ENCODE measurements at places on chromosomes 1 and 21.

- peak; percentile 20 for DNase-seq
These were observed 9.2 kb upstream of the TNFRSF8 start for GRCh38 chr1:12053752-12054548.

DNA sequence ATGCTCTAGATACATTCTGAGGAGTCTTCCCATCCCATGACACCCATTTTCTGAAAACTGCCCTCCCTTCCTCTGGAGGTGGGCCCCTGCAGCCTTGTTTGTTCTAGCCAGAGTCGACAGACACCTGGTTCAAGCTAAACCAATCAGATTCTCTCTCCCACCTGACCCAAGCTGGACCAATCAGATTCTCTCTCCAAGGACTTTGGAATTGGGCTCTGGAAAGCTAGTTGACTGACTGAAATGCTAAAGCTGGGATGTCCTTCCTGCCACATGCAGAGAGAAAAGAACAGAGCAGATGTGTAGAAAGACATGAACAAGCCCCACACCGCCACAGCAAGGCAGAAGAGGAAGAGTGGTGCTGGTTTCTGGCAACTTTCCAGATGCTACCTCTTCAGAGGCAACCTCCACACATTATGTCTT lies 24.6 kb downstream of the ASAP3 start:
- DNase-seq = no peak

GRCh38 chr1:93631626-93632365 lies 49.8 kb downstream of the BCAR3 start:
- no peak for DNase-seq

DNA sequence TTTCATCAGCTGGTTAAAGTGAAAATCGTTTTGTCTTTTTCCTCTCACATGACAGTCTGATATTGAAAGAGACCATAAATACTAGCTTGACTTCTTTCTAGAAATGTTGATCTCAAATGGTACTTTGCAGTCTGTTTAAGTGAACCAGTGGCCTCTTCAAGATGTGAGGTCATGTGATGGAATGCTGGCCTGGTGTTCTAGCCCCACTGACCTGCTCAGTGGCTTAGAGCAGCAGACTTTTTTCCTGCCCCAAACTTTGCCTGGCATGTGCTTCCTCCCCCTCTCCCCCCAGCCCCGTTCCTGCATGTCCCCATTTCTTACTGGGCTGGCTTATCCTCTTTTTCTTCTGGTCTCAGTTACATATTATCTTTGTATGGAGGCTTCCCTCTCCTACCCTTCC lies 34.3 kb downstream of the ZYG11A start:
- no peak for DNase-seq

DNA sequence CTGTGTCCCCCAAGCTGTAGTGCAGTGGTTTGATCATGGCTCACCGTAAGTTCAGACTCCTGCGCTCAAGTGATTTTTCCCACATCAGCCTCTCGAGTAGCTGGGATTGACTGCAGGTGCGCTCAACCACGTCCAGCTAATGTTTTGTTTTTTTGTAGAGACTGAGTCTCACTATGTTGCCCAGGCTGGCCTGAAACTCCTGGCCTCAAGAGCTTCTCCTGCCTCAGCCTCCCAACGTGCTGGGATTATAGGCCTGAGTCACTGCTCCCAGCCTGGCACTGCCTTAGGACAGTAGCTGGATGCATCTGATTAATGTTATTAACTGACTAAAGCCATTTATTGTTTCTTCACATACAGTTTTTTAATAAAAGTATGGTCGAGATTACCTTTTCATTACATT lies 40.2 kb downstream of the RNF11 start:
- DNase-seq = no peak

DNA sequence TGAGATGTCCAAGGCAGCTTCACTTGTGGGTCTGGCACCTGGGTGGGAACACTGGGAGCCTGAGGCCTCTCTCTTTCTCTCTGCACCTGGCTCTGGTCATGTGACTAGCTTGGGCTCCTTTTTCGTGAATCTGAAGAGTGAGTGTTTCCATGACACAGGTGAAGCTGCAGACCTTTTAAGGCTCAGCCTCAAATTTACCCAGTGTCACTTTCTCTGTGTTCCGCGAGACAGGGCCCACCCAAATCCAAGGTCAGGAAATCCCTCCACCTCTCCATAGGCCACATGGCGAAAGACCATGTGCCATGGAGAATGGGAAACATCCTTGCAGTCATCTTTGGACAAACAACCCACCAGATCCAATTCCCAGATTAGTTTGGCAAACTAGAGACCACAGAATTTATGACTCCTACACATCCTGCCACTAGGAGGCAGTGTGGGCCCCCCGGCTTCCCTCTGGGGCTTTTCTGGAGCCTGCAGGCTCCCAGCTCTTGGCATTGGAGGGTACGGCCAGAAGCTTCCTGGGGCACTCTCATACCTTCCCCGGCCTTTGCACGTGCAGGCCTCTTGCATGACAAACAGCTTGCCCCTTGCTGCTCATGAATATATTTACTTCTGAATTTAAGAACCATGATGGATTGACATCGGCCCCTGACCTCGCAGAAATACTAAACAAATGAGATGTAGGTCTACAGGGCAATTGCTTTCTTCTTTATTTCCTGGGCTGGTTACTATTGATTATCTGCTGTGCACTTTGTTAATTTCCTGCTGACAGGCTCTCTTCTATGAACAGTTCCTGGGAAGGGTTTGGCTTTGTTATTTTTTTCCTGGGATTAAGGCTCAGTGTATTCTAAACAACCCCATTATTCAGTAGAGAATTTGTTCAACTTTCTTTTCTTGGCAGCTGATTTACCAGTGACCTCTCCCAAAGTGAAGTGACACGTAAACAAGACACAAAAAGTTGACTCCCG lies 180.7 kb downstream of the KAZN start:
- no peak for DNase-seq

- no peak for DNase-seq
These were observed 1.6 kb downstream of the ELF3 start for GRCh38 chr1:202011994-202012393.

GRCh38 chr1:229554886-229555621 lies 3.5 kb downstream of the ABCB10 start:
- no peak for DNase-seq

GRCh38 chr21:31560479-31560878 lies 99.0 kb upstream of the SOD1 start:
- no peak for DNase-seq

- DNase-seq = no peak
These were observed 142.0 kb downstream of the TRABD2B start for GRCh38 chr1:47855230-47855629.

DNA sequence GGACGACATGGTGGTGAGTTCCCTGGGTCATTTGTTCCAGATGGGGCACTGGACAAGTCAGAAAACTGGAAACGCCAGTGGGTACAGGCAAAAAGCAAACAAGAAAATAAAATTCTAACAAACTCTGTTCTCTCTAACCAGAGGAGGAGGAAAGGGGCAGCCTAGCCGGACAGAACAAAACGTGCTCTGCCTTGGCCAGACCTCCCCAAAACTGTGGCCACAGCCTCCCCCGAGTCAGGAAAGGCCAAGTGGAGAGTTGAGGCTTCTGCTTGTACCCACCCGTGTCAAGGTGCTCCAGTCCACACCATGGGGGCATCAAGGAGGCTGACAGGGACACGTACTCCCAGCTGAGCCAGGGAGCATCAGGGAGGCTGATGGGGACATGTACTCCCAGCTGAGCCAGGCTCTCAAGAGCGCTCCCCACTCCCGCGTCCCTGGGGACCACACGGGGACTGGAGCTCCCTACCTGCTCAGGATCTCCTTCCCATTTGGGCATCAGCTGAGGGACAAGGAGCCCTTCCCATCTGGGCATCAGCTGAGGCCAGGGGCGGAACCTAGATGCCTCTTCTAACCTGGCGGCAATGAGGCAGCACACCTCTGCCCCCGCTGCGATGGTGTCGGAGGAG lies 154.8 kb upstream of the COL6A1 start:
- DNase-seq = no peak

GRCh38 chr21:42190486-42190863 lies 28.5 kb upstream of the ABCG1 start:
- no peak for DNase-seq

- DNase-seq = no peak
These were observed 1.6 kb downstream of the PADI2 start for GRCh38 chr1:17117451-17118265.

DNA sequence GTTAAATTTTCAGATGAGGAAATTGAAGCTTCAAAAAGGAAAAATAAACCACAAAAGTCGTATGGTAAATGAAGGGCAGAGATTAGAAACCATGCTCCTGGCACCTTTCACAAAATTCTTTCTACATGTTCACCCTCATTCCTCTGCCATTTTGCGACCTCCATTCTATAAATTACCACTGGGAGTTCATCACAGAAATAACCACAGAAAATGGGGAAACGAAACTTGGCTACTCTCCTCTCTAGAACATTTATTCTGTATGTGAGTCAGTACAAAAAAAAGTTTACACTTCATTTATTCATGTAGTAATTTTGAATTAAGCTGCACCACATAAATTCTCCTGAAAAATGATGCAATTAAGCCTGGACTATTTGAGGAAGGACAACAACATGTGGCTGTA lies 320.9 kb upstream of the C1orf87 start:
- DNase-seq = no peak

GRCh38 chr1:29473161-29473855 lies 237.0 kb downstream of the PTPRU start:
- DNase-seq = no peak

GRCh38 chr1:32757213-32757895 lies 54.8 kb upstream of the SYNC start:
- DNase-seq = no peak

DNA sequence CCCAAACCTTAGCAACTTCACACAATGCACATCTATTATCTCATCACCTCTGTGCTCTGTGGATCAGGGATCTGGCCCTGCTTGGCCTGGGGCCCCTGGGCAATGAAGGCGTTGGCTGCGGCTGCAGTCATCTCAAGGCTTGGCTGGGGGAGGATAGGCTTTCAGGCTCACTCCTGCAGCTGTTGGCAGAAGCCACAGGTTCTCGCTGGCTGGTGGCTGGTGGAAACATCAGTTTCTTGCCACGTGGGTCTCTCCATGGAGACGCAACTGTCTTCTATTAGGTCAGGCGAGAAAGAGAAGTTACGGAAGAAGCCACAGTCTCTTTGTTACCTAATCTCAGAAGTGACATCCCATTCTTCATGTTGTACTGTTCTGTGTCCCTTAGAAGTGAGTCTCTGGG lies 3.6 kb upstream of the NPPA start:
- DNase-seq = no peak

GRCh38 chr1:232260045-232260444 lies 369.9 kb downstream of the SIPA1L2 start:
- no peak for DNase-seq

DNA sequence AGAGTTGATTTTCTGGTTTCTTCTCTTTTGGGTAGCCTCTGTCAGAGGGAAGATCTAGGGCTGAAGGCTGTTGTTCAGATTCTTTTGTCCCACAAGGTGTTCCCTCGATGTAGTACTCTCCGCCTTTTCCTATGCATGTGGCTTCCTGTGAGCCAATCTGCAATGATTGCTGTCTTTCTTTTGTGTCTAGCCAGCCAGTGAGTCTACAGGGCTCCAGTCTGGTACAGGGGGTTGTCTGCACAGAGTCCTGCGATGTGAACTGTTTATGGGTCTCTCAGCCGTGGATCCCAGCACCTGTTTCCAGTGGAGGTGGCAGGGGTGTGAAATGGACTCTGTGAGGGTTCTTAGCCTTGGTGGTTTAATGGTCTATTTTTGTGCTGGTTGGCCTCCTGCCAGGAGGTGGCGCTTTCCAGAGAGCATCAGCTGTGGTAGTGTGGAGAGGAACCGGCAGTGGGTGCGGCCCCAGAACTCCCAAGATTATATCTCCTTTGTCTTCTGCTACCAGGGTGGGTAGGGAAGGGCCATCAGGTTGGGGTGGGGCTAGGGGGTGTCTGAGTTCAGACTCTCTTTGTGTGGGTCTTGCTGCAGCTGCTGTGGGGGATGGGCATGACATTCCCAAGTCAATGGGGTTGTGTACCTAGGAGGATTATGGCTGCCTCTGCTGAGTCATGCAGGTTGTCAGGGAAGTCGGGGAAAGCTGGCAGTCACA lies 81.3 kb upstream of the C21orf91 start:
- DNase-seq = no peak

GRCh38 chr1:203276408-203276807 lies 28.9 kb upstream of the BTG2 start:
- no peak for DNase-seq

GRCh38 chr1:155173478-155174323 lies at the start of gene TRIM46:
TSS of gene TRIM46 (plus strand) at chr1:155173849. CDS start at chr1:155173967, 118 bp downstream.
- DNase-seq = peak; percentile 21

GRCh38 chr1:103424650-103425049 lies 100.8 kb upstream of the RNPC3 start:
- DNase-seq = no peak

DNA sequence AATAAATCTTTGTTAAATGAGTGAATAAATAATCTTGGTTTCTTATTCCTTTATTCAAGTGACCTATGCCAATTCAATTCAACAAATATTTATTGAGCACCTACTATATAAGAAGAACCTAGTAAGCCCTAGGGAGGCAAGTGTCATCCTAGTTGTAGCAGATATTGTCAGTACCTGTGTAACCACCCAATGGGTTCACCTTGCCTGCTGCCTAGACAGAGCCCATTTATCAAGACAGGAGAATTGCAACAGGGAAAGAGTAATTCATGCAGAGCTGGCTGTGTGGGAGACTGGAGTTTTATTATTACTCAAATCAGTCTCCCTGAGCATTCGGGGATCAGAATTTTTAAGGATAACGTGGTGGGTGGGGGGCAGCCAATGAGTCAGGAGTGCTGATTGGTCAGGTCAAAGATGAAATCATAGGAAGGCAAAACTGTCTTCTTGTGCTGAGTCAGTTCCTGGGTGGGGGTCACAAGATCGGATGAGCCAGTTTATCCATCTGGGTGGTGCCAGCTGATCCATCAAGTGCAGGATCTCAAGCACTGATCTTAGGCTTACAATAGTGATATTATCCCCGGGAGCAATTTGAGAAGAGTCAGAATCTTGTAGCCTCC lies 53.8 kb upstream of the KCNA3 start:
- no peak for DNase-seq

GRCh38 chr1:54986533-54986932 lies 6.1 kb downstream of the TMEM61 start:
- DNase-seq = no peak

DNA sequence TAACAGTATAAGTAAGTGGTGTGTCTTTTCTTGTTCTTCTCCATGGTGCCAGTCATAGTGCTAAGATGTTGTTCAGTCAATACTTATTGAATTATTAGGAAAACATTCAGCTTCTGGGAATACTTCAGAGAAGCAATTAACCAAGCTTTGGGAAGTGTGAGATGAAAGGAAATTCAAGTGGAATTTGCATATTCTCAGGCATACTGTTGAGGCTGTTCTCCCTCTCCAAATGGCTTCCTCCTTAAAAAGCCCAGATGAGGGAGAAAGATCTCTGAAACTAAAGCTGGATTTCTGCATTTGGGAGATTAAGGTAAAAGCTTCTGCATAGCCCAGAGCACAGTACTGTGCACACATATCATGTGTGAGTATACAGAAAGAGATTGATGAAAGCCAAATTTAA lies 73.4 kb downstream of the MACF1 start:
- DNase-seq = no peak

GRCh38 chr1:25100151-25100833 lies 132.0 kb downstream of the SYF2 start:
- no peak for DNase-seq

GRCh38 chr1:206470692-206471414 lies 577 bp downstream of the IKBKE start:
- DNase-seq = peak; percentile 60

GRCh38 chr1:210228158-210228557 lies 4.4 kb upstream of the SERTAD4 start:
- no peak for DNase-seq

GRCh38 chr1:112319371-112320040 lies 76.5 kb upstream of the CTTNBP2NL start:
- DNase-seq = peak; percentile 91
